ENCODE measurements at places on chromosomes 11 and 22.

- DNase-seq = peak; percentile 56
These were observed 119.3 kb downstream of the ARFGAP2 start for GRCh38 chr11:47057365-47057764.

GRCh38 chr11:126810776-126811175 lies 189.8 kb downstream of the KIRREL3 start:
- DNase-seq = no peak

DNA sequence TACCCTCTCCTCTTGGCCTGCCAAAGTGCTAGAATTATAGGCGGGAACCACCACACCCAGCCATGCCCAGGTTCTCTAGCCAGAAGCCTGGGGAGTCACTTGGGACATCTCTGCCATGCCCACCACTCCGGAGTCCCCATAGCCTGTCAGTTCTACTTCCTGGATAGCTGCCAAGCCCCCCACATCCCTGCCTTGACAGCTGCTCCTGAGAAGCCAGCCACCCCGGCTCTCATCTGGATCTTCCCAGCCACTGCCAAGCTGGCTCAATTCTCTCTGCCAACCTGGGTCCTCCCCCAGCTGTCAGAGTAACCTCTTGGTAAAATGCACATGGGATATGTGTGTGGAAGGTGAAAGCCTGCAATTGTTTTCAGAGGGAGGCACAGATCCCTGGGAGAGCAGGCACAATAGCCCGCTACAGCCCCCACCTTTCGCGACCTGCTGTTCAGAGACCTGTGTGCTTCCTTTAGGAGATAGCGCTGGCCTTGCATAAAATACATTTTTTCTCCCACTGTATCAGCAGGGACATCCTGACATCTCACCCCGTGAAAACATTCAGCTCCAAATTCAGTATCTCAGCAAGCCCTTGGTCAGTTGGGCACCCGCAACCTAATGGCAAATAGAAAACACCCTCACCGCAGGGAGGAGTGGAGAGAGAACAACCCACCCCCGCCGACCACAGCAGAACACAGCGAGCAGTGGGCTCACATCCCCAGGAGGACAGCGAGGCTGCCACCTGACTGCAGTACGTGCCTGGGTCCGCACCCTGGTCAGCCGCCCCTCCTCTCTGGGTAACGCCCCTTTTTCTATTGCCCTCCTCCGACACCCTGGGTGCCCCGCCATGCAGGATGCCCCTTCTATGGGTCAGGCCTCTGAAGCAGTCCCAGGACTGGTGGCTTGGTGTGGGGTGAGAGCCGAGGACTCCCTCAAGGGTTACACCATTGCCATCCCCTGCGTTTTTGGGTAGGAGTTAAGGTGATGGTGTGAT lies 1342.2 kb downstream of the BRD1 start:
- no peak for DNase-seq

DNA sequence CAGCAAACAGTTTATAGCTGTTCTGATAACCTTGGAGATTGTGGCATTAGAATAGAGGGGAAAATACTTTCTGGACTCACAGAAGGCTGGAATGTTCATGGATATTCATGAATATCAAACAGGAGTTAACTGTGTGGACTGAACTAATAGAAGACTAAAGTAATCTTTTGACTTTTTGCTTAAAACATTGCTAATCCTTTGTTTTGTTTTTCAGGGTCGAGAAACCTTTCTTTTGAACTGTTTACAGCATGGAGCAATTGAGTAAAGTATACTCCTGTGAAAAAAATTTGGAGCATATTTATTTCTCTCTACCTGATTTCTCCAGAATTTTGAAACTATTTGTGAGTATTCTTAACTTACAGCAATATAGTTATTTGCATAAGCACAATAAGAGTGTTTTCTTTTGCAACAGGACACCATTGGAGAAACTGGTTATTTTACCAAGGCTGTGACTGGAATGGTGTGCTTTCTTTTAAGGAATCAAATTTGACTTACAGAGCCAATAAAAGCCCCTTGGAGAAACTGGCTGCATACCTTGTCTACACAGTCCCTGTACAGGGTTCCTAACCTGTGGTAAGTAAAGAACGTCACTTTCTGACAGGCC lies 821.6 kb downstream of the TBC1D22A start:
- no peak for DNase-seq

- no peak for DNase-seq
These were observed 239.0 kb upstream of the PDGFD start for GRCh38 chr11:104402812-104403521.

- DNase-seq = no peak
These were observed 41.3 kb upstream of the SLN start for GRCh38 chr11:107752949-107753822.

DNA sequence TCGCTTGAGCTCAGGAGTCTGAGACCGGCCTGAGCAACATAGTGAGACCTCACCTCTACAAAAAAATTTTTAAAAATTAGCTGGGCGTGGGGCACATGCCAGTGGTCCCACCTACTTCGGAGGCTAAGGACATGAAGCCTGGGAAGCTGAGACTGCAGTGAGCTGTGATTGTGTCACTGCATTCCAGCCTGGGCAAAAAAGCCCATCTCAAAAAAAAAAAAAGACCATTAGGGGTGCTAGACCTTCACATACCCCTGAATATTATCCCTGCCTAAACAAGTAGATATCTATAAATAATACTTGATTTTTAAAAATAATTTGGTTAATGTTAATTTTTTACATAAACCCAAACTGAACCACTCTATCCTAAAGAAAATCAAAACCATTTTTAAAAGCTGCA lies 24.2 kb downstream of the NUP98 start:
- DNase-seq = no peak

DNA sequence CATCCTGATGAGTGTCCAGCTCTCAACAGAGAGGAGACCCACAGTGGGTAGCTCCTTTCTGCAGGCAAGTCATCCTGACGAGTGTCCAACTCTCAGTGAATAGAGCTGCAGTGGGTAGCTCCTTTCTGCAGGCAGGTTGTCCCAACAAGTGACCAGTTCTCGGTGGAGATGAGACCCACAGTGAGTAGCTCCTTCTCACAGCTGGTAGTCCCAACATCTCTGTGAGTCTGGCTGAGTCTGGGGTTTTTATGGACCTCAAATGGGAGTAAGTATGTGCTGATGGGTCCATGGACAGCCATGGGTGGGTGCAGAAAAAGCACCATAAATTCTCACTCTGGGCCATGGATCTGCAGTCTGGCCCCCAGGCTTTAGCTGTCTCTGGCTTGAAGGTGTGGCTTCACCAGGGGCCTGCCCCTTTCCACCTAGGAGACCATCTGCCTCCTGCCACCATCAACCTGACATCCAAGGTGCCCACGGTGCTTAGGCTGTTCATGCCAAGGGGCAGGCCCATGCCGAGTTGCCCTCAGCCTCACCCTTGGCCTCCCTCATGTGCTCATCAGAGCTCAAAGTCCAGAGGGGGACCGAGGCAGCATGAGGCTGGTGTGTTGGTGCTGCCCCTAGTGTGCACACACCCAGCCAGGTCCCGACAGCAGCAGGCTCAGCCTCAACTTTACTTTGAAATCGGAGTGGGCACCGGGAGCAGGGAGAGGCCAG lies 15.3 kb downstream of the NPAT start:
- DNase-seq = no peak

DNA sequence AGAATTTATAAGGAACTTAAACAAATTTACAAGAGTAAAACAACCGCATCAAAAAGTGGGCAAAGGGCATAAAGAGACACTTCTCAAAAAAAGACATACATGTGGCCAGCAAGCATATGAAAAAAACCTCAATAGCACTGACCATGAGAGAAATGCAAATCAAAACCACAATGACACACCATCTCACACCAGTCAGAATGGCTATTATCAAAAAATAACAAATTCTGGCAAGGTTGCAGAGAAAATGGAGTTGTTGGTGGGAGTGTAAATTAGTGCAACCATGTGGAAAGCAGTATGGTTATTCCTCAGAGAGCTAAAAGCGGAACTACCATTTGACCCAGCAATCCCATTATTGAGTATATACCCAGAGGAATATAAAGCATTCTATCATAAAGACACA lies 866.8 kb upstream of the TENM4 start:
- DNase-seq = no peak

GRCh38 chr11:35142481-35143075 lies 3.6 kb downstream of the CD44 start:
- peak; percentile 74 for DNase-seq

- no peak for DNase-seq
These were observed 580.9 kb upstream of the CADM1 start for GRCh38 chr11:116085031-116085635.

DNA sequence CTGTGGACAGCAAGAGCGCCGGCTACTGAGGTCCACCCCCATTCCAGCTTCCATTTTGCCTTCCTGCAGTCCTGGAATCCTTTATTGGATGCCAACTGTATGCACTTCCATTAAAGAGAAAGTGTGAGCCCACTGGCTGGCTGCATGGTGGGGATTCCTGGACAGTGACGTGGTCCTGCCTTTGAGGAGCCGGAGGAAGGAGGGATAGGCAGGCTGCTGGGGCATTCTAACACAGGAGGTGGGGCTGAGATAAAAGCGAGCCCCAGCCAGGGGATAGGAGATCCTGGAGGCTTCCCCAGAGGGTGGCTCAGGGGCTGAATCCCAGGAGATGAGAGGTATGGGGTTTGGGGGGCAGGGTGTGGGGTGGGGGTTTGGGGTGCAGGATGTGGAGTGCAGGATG lies 984.7 kb downstream of the BRD1 start:
- DNase-seq = no peak

DNA sequence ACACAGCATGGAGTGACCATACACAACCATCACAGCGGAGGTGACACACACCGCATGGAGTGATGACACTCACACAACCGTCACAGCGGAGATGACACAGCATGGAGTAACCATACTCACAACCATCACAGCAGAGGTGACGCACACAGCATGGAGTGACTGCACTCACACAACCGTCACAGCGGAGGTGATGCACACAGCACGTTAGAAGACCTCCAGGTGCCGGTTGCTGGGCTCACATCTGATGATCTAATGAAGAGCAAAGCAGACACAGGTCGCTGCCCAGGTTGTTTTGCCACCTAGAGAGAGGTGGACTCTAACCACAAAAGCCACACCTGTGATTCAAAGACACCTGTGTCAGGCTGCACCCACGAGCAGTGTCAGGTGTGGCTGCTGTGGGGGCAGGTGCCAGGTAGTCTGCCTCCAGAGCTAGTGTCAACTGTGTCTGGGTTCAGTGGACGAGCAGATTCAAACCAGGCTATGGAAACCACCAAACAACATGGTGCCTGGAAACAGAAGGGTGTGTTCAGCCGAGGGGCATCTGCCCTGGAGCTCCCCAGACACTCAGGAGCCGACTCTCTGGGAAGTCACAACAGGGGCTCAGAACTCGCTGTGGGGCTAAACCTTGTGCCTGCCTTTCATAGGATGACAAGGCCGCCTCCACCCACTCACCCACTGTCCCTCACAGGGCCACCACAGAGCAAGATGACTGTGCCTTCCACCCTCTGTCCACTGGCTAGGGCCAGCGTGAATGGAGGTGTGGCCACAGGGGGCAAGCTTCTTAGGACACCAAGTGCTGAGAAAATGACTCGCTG lies 608.2 kb downstream of the TBC1D22A start:
- DNase-seq = no peak

DNA sequence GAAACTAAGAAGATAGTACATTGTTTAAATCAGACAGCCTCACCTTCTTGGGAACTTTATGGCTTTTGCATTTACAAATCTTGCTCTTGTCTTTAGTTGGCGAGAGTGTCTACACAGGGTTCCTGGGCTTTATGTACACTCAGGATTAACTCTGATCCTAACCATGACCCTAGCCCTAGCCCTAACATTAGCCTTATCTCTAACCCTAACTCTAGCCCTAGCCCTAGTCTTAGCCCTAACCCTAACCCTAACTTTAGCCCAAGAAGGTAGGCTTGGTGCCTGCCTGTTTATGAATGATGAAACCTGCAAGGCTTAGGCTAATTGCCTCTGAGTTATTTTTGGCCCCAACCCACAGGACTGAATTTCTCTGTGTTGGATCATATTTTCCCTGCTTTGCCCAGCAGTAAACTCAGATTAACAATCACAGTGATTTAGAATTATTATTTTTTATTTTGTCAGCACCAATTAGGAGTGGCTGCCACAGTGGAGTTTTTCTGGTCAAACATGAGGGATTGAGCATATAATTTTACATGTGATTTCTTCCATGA lies 44.1 kb upstream of the OR9Q1 start:
- no peak for DNase-seq

- no peak for DNase-seq
These were observed 8.3 kb downstream of the CDON start for GRCh38 chr11:126054408-126054807.

GRCh38 chr11:48062649-48063048 lies 82.3 kb downstream of the PTPRJ start:
- no peak for DNase-seq

DNA sequence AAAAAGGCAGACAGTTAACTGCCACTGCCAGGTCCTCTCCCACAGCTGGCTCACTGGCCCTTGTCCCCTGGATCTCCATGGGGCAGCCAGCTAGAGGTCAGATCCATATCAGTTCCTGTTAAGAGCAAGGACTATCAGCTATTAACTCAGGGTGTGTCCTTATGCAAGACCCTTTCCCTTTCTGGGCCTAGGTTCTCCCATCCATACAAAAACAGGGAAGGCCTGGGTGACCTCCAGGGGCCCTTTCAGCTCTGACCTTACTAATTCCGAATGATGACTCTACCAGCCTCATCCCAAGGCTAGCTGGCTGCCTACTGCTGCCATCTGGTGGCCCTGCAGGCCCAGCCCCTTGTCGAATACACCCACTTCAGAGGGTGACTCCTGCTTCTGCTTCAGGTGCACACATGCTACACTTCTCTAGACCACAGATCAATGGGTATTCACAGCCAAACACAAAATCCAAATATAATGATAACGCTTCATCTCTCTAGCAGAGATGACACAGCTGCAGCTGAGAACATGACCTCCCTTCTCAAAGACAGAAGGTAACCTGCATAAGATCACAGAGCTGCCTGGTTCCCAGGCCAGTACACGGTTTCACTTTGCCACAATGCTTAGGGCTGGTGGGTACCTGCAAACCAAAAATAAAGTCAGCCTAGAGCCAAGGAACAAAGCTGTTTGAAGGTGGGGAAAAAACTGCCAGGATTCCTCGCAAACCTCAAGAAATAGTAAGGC lies 34.1 kb downstream of the SERGEF start:
- DNase-seq = peak; percentile 29

- DNase-seq = no peak
These were observed 39.9 kb upstream of the NUP160 start for GRCh38 chr11:47887910-47888569.

- no peak for DNase-seq
These were observed 335.2 kb downstream of the MIAT start for GRCh38 chr22:26992556-26992955.

Data from inflammatory macrophage treated with lipopolysaccharide for 4 hours (primary cell).